ENCODE measurements at places on chromosomes 12 and 14. TPM values are rescaled to one million over a fixed set of nuclear protein-coding genes. Genes with fewer than 3 reads are reported as not detected.

TMEM121 gene
- total RNA-seq: 34.6 TPM

- no peak for DNase-seq
- H3K27ac ChIP-seq: no peak overlapping the region
- H3K27me3 ChIP-seq: no peaks in the 10 kb centered on the region
- H3K36me3 ChIP-seq: no peaks in the 10 kb centered on the region
These were observed 3.0 kb downstream of the NPAS3 start for GRCh38 chr14:32941668-32942065.

PKP2 gene
- not detected for total RNA-seq

GRCh38 chr14:68866991-68867533 is 74.2 kb upstream of the ZFP36L1 start:
- no peaks in the 10 kb centered on the region for H3K4me1 ChIP-seq
- H3K36me3 ChIP-seq: peaks cover 30% of the 10 kb centered on the region
- DNase-seq: no peak

KLHDC1 gene
- not detected for total RNA-seq

DNA sequence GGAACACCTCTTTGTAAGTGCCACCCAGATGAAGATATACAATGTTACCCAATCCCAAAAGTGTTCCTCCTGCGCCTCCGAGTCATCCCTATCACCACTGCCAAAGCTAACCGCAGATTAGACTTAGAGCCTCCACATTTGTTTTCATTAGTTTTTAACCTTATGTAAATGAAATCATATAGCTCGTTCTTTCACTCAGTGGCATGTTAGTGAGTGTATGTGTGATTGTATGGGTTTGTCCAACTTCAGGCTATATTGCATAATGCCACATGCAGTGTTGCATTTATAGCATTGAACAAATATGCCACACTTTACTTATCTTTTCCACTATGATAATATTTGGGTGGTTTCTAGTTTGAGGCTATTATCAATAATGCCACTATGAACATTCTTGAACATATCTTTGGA is 18.0 kb downstream of the MAP1LC3B2 start:
- no peaks in the 10 kb centered on the region for H3K36me3 ChIP-seq
- no peaks in the 10 kb centered on the region for H3K4me1 ChIP-seq
- no peak overlapping the region for H3K27ac ChIP-seq
- H3K27me3 ChIP-seq: no peaks in the 10 kb centered on the region

RBP5 gene
- total RNA-seq: 0.96 TPM

DNA sequence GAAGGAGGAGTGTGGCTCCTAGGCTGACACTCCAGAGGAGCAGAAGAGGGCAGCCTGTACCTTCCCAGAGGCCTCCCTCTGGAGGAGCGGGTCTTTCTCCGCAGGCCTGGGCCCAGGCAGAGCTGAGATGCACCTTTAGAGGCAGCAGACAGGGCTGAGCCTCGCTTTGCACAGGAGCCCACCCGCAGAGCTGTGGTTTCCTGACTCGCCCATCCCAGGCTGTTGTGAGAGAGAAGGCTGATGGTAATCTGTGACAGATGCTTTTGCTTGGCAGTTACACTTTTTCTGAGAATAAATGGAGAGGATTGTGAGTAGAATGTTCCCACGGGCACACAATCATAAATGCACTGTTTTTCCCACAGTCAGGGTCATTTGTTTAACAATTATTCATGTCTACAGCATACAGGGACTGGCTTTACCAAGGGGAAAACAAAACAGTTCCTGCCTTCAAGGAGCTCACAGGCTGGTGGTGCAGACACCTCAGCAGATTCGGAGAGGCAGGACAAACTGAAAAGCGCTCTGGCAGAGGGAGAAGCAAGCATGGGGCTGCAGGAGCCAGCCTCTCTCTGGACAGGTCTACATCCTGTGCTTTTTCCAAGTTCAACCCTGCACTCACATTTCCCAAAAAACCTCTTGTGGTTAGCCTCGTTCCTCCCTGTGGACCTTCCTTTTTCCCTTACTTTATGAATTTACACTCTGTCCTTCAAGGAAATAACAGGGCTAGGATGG is 13.9 kb downstream of the EVL start:
- no peak overlapping the region for H3K4me3 ChIP-seq
- peak overlapping the region; percentile 19 for H3K27ac ChIP-seq
- H3K4me1 ChIP-seq: no peaks in the 10 kb centered on the region
- no peaks in the 10 kb centered on the region for H3K27me3 ChIP-seq

- H3K27me3 ChIP-seq: no peaks in the 10 kb centered on the region
- H3K27ac ChIP-seq: no peak overlapping the region
- H3K36me3 ChIP-seq: no peaks in the 10 kb centered on the region
- no peaks in the 10 kb centered on the region for H3K4me1 ChIP-seq
These were observed 226.8 kb downstream of the FBXL14 start for GRCh38 chr12:1367331-1368291.

DNA sequence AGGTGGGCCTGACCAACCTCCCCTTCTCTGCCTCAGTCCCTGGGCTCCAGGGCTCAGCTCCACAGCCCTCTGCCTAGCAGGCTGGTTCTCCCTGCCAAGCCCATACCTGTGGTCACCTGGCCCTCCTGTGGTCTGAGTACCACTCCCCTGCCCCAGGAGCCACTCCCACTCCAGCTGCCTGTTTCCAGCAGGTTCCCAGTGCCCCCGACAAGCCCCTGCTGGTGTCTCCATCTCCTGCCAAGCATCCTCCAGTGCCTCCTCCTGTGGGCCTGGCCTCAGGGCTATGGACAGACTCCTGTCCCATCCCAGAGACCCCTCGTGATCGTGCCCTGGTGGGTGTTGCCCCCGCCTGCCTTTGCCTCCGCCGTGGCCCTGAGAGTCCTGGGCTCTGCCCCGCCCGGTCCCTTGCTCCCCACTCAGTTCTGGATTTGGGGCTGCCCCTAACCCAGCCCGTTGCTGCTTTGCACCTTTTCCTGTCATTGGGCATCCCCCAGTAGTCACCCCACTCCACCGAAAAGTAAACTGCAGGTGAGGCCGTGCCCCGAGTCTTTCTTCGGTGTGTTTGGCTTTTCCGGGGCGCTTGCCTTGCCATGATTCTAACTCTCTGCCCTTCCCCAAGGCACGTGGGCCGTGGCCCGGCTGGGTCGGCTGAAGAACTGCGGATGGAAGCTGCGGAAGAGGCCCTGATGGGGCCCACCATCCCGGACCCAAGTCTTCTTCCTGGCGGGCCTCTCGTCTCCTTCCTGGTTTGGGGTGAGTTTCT is 9.8 kb downstream of the MEG3 start:
- no peak for DNase-seq
- H3K27me3 ChIP-seq: no peaks in the 10 kb centered on the region
- H3K4me3 ChIP-seq: no peak overlapping the region
- H3K36me3 ChIP-seq: no peaks in the 10 kb centered on the region

DNA sequence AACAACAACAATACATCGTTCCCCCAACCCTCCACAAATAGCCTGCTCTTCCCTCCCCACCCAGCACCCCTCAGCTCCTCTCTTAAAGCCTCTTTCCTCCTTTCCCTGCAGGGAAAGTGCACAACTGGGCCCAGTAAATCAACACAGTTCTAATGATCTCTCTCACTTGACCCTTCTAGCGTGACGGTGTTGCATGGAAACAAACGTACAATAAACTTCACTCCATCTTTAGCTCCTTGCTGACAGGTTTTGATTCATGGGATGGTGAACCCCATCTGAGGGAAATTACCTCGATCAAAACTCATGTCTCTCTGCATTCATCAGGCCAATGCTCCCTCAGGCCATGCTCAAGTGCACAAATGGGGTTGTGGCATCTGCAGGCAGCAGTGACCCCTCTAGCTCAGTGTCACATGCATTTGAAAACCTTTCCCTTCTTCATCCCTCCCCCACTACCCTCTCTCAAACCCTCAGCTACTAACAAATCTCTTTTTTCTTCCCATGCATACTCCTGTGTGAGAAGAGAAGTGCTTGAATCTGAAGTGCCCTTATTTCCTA is 22.9 kb downstream of the GDF11 start:
- H3K4me1 ChIP-seq: no peaks in the 10 kb centered on the region
- no peaks in the 10 kb centered on the region for H3K27me3 ChIP-seq
- peaks cover 20% of the 10 kb centered on the region for H3K36me3 ChIP-seq

DNA sequence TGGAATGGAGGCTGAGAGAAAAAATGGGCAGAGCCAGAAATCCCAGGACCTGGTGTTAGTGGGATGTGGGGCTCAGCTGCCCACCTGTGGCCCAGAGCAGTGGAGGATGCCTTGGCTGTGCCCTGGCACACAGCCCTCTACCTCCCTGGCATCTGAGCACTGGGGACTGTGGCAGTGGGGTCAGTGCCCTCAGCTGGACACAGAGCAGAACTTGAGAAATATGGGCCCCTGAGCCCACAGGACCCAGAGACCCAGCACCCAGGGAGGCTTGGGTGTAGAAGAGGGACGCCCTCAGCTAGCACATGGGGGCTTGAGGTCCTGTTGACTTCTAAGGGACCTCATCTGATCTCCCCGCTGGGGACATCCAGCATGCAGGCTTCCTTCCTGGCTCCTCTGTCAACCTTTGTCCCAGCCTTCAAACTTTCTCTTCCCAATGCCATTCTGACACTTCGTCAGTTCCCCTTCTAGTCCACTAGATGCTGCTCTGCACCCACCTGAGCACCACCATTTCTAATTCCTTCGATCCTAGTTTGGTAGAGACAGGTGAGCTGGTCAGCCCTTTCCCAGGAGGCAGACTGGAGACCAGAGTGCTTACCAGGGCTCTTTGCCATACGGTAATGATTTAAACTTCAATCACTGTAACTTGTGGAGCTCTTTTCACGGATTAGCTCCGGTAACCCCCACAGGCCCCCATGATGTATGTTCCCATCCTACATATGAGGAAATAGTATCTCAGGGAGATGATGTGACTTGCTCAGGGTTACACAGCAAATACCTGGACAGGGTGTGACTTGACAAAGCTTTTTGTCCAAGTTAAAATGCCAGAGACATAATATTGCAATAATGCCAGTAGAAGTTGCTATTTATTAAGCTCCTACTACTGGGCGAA is 143.7 kb downstream of the ASCL4 start:
- no peaks in the 10 kb centered on the region for H3K36me3 ChIP-seq
- H3K4me1 ChIP-seq: no peaks in the 10 kb centered on the region
- DNase-seq: no peak
- no peak overlapping the region for H3K4me3 ChIP-seq
- H3K27ac ChIP-seq: no peak overlapping the region
- no peaks in the 10 kb centered on the region for H3K27me3 ChIP-seq

- no peaks in the 10 kb centered on the region for H3K36me3 ChIP-seq
- no peak for DNase-seq
- H3K4me3 ChIP-seq: no peak overlapping the region
- no peaks in the 10 kb centered on the region for H3K27me3 ChIP-seq
- H3K27ac ChIP-seq: no peak overlapping the region
- peaks cover 21% of the 10 kb centered on the region for H3K4me1 ChIP-seq
These were observed 27.9 kb downstream of the RHOF start for GRCh38 chr12:121765573-121765972.

DNA sequence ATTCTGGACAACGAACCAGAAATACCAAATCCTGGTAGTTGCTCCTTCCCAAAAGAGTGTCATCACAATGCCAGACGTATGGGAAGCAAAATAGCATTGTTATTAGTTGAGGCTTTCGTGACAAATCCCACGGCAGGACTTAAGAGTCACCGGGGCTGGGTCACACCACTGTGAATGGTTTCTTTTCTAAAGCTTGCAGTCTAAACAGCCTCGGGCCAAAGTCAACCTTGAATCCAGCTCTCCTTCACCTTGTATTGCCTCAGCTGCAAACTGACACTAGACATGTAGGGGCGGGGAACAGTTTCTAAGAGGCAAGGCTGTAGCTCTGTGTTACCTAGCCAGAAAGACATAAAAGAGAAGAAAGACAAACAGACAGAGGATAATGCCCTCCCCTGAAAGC is 734.8 kb downstream of the MED13L start:
- no peaks in the 10 kb centered on the region for H3K4me1 ChIP-seq
- no peaks in the 10 kb centered on the region for H3K27me3 ChIP-seq
- H3K4me3 ChIP-seq: no peak overlapping the region
- H3K27ac ChIP-seq: no peak overlapping the region
- no peak for DNase-seq

XPOT gene
- total RNA-seq: 24.5 TPM

- no peaks in the 10 kb centered on the region for H3K36me3 ChIP-seq
- DNase-seq: no peak
- H3K27me3 ChIP-seq: no peaks in the 10 kb centered on the region
- H3K4me3 ChIP-seq: no peak overlapping the region
These were observed 29.7 kb upstream of the DYNC1H1 start for GRCh38 chr14:101934601-101935150.

GRCh38 chr12:60693019-60693626 is 1097.3 kb downstream of the SLC16A7 start:
- no peak overlapping the region for H3K4me3 ChIP-seq
- H3K4me1 ChIP-seq: no peaks in the 10 kb centered on the region
- H3K27ac ChIP-seq: no peak overlapping the region
- no peaks in the 10 kb centered on the region for H3K36me3 ChIP-seq
- H3K27me3 ChIP-seq: no peaks in the 10 kb centered on the region

- DNase-seq: no peak
- peak overlapping the region; percentile 48 for H3K4me3 ChIP-seq
- H3K27me3 ChIP-seq: no peaks in the 10 kb centered on the region
- H3K36me3 ChIP-seq: no peaks in the 10 kb centered on the region
- no peaks in the 10 kb centered on the region for H3K4me1 ChIP-seq
These were observed 209.8 kb upstream of the NUDT4 start for GRCh38 chr12:93167841-93168492.

CLEC2B gene
- 1.1 TPM for total RNA-seq

DNA sequence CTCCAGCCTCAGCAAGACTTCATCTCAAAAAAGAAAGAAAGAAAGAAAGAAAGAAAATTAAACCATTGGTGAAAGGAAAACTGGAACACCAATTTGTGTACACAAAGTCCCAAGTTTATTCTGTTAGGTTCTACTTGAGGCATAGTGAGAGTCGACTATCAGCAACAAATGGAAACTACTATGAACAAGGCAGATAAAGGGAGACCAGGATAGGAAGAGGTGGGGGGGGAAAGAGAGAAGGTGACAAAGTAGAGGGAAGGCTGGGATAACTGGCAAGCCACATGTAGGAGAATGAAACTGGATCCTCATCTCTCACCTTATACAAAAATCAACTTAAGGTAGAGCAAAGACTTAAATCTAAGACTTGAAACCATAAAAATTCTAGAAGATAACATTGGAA is 25.6 kb downstream of the TFCP2 start:
- DNase-seq: no peak
- H3K4me3 ChIP-seq: no peak overlapping the region
- no peaks in the 10 kb centered on the region for H3K36me3 ChIP-seq

GRCh38 chr14:104427131-104427851 is 152.3 kb upstream of the C14orf180 start:
- H3K36me3 ChIP-seq: no peaks in the 10 kb centered on the region
- H3K4me3 ChIP-seq: no peak overlapping the region
- no peaks in the 10 kb centered on the region for H3K4me1 ChIP-seq

- H3K27me3 ChIP-seq: no peaks in the 10 kb centered on the region
- no peaks in the 10 kb centered on the region for H3K36me3 ChIP-seq
- H3K27ac ChIP-seq: no peak overlapping the region
- no peak for DNase-seq
These were observed 134.7 kb upstream of the GSC start for GRCh38 chr14:94904636-94905035.

DNA sequence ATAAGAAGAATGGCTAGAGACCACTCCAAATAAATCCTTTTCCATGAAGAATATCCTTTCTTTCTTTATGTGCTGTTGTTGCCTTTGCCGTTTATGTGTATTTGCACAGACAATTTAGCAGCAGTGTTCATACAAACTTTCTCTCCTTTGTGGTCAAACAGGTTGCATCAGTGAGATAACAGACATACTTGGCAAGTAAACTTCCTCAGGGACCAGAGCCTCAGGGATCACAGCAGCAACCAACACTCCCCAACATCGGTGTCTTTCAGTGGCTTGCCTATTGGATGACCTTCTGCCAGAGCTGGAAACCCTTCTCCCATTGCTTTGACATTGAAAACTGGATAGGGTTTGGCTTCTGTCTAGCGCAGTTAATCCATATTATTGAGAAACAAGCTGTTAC is 252.2 kb downstream of the BTG1 start:
- no peak for DNase-seq
- H3K4me1 ChIP-seq: no peaks in the 10 kb centered on the region

GRCh38 chr14:61560323-61560722 is 135.0 kb upstream of the HIF1A start:
- H3K27ac ChIP-seq: no peak overlapping the region
- no peaks in the 10 kb centered on the region for H3K27me3 ChIP-seq
- peaks cover 12% of the 10 kb centered on the region for H3K4me1 ChIP-seq
